Lung (tissue), 17 donors: ENCODE measurements at places on chromosomes 12 and 14. TPM values are rescaled to one million over a fixed set of nuclear protein-coding genes. Genes with fewer than 3 reads are reported as not detected.
A peak's percentile ranks its signal among the peaks of the same experiment; 100 is the strongest.

- no peaks in the 10 kb centered on the region for H3K27me3 ChIP-seq
- DNase-seq = peak; percentile 86
- peaks cover 43% of the 10 kb centered on the region for H3K4me1 ChIP-seq
- no peak overlapping the region for H3K4me3 ChIP-seq
- H3K27ac ChIP-seq = peak overlapping the region; percentile 84
These were observed 197.2 kb upstream of the PLEKHG7 start for GRCh38 chr12:92505254-92506231.

DNA sequence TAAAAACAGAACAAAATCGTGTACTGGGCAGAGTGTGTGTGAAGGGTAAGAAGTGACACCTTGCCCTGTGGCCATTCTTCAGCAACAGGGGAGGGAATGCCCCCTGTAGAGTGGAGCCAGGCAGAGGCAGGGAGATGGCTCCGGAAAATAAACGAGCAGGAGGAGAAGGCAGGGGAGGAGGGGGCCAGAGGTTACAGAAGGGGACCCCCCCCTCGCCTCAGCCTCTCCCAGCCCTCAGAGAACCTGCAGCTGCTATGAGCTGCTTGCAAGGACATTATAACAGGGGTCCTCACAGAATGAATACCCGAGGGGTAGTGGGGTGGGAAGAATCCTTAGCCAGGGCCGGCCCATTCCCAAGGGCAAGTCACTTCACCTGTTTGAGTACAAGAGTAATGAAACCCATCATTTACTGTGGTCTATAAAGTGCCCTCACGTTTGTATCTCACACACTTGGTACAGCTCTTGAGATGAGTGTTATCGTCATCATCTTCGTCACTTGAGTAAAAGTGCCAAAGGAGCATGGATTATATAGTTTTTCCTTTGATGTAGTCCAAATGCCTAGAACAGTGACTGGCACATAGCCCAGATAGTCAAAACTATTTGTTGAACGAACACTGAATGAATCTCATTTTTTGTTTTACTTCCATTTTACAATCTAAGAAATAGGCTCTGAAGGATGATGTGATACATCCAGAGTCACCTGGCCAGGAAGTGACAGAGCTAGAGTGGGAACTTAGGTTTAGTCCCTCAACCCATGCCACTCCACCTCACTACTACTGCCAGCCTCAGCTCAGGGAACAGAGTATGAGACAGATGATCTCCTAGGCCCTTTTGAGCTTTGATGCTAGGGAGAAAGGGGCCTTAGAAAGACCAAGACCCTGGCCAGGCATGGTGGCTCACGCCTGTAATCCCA is 14.5 kb downstream of the SCNN1A start:
- H3K4me3 ChIP-seq = no peak overlapping the region
- H3K27ac ChIP-seq = peak overlapping the region; percentile 91
- H3K27me3 ChIP-seq = no peaks in the 10 kb centered on the region

GRCh38 chr14:89933002-89933401 is 21.5 kb downstream of the EFCAB11 start:
- H3K36me3 ChIP-seq = no peaks in the 10 kb centered on the region
- no peak overlapping the region for H3K27ac ChIP-seq
- no peaks in the 10 kb centered on the region for H3K27me3 ChIP-seq
- no peaks in the 10 kb centered on the region for H3K4me1 ChIP-seq
- no peak overlapping the region for H3K4me3 ChIP-seq

DNA sequence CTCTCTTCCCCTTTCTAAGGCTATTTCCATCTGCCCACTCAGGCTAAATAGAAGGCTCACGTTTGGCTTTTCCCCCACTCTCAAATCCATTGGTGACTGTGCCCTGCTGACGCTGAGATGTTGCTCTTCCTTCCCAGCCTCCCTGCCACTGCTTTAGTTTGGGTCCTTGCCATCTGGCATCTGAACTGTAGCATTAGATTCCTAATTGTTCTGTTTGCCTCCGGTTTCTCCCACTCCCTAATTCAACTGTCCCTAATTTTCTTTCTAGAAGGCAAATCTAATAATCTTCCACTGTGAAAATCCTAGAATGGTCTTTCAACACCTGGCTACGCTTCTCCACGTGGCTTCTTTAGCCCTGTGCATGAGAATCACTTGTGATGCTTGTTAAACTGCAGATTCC is 37.6 kb upstream of the SMOC1 start:
- H3K36me3 ChIP-seq = no peaks in the 10 kb centered on the region
- no peaks in the 10 kb centered on the region for H3K27me3 ChIP-seq

DNA sequence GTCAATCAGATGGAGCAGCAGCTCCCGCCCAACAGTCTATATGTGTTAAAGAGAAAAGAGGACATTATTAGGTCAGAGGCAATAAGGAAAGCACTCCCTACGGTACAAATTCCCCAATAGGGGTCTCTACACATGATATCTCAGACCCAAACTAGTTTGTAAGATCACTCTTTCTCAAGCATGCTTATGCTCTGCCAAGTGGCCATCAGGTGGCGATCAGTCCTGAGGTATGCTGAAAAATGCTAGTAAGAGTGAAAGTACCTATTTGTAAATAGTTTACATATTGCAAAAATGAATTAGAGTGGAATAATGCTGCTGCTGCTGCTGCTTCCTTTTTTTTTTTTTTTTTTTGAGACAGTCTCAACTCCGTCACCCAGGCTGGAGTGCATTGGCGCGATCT is 61.0 kb downstream of the CPM start:
- no peak for DNase-seq
- H3K4me3 ChIP-seq = no peak overlapping the region
- no peaks in the 10 kb centered on the region for H3K27me3 ChIP-seq
- no peaks in the 10 kb centered on the region for H3K36me3 ChIP-seq
- no peaks in the 10 kb centered on the region for H3K4me1 ChIP-seq
- H3K27ac ChIP-seq = no peak overlapping the region

GRCh38 chr14:60090864-60091519 is 731 bp upstream of the PCNX4 start:
- H3K27ac ChIP-seq = peak overlapping the region; percentile 92
- H3K27me3 ChIP-seq = no peaks in the 10 kb centered on the region
- no peaks in the 10 kb centered on the region for H3K36me3 ChIP-seq
- peak; percentile 96 for DNase-seq
- H3K4me3 ChIP-seq = peak overlapping the region; percentile 81

GRCh38 chr12:27180906-27181505 is 63.1 kb upstream of the STK38L start:
- DNase-seq = no peak
- no peak overlapping the region for H3K4me3 ChIP-seq
- H3K36me3 ChIP-seq = no peaks in the 10 kb centered on the region

DNA sequence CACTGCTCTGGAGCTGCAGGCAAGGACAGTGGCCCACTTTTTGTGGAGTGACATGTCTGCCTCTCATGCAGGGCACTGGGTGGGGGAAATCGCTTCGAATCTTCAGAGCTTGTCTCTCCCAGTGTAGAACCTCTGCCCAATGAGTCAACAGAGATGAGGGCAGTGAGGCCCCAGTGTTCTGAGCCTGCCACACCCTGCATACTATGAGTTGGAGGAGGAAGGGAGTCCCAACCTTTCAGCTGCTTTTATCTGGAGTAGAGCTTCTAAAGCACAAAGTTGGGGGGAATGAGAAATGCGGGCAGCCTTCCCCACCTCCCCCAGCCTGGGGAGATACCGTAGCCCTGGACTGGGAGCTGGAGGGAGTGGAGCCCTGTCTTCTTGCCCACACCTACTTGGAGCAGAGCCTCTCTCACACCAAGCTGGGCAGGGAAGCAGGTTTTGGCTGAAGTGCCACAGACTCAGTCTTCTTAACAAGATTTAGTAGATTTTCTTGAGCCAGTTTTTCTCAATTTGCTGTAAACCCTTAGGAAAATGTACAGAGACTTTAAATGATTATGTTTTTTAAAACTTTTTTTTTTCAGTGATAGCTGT is 159.1 kb downstream of the ADGRD1 start:
- H3K27me3 ChIP-seq = no peaks in the 10 kb centered on the region
- no peaks in the 10 kb centered on the region for H3K36me3 ChIP-seq
- H3K4me3 ChIP-seq = no peak overlapping the region
- H3K27ac ChIP-seq = no peak overlapping the region
- H3K4me1 ChIP-seq = no peaks in the 10 kb centered on the region
- DNase-seq = no peak

- no peak for DNase-seq
- no peak overlapping the region for H3K4me3 ChIP-seq
- H3K4me1 ChIP-seq = no peaks in the 10 kb centered on the region
- H3K36me3 ChIP-seq = peaks cover 2% of the 10 kb centered on the region
These were observed 18.5 kb downstream of the PPP2R5E start for GRCh38 chr14:63524537-63525155.

DNA sequence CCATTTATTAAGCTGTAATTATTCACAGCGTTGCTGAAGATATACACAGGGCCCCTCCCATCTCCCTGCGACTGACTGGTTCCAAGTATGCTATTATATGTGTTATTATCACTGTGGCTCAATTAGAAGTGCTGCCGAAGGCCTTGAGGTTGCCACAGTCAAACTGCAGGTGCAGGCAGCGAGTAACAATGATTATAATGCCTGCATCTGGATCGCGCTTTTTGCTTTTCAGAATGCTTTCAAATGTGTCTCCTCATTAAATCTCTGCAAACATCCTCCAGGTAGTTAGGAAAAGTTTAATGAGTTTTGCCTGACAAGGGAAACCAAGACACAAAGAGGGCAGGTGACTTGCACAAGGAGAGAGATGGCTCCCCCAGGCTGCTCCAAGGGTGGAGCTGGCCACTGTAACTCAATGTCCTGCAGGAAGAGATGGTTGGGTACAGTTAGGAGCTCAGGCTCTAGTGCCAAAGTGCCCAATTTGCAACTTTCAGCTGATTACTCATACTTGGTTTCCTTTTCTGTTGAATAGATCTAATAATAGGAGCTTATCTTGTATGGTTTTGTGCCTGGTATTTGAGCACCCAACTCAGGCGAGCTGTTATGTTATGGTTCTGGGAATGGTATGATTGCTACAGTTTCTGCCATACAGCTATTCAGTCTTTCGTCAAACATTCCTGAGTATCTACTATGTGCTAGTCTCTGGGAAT is 1.7 kb upstream of the SYNE3 start:
- no peak for DNase-seq
- H3K36me3 ChIP-seq = no peaks in the 10 kb centered on the region
- peak overlapping the region; percentile 51 for H3K27ac ChIP-seq
- peaks cover 10% of the 10 kb centered on the region for H3K27me3 ChIP-seq
- no peak overlapping the region for H3K4me3 ChIP-seq
- peaks cover 29% of the 10 kb centered on the region for H3K4me1 ChIP-seq

DNA sequence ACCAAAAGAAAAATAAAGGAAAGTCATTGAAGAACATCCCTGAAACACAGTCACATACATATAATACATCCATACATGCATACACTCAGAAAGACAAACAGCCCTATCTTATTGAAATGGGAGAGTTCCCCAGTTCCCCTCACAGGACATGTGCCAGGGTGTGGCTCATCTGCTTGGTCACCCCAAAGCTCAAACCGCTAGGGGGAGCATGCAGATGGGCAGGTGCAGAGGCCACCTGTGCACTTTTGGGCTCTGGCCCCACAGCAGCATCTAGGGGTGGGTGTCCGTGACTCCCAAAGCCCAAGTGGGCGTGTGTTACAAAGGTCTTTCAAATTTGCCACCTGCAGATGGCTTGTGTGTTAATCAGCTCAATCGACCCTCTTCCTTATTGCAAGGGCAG is 75.2 kb downstream of the CMAS start:
- H3K4me1 ChIP-seq = no peaks in the 10 kb centered on the region
- no peak for DNase-seq
- no peak overlapping the region for H3K27ac ChIP-seq
- H3K27me3 ChIP-seq = no peaks in the 10 kb centered on the region

GRCh38 chr14:52131640-52132320 is 62.9 kb upstream of the NID2 start:
- peak; percentile 97 for DNase-seq
- no peak overlapping the region for H3K27ac ChIP-seq
- no peak overlapping the region for H3K4me3 ChIP-seq
- peaks cover 3% of the 10 kb centered on the region for H3K4me1 ChIP-seq

- H3K4me3 ChIP-seq = no peak overlapping the region
- H3K27me3 ChIP-seq = no peaks in the 10 kb centered on the region
- no peak for DNase-seq
- peaks cover 8% of the 10 kb centered on the region for H3K4me1 ChIP-seq
These were observed 81.7 kb downstream of the TNFAIP2 start for GRCh38 chr14:103204852-103205540.

GRCh38 chr12:120855823-120856588 is 48.2 kb downstream of the SPPL3 start:
- H3K4me1 ChIP-seq = peaks cover 25% of the 10 kb centered on the region
- no peak for DNase-seq
- no peak overlapping the region for H3K27ac ChIP-seq

GRCh38 chr14:36503771-36504741 is 16.0 kb downstream of the NKX2-1 start:
- H3K36me3 ChIP-seq = no peaks in the 10 kb centered on the region
- peak overlapping the region; percentile 91 for H3K27ac ChIP-seq
- no peaks in the 10 kb centered on the region for H3K4me1 ChIP-seq
- no peak overlapping the region for H3K4me3 ChIP-seq
- H3K27me3 ChIP-seq = peaks cover 77% of the 10 kb centered on the region

DNA sequence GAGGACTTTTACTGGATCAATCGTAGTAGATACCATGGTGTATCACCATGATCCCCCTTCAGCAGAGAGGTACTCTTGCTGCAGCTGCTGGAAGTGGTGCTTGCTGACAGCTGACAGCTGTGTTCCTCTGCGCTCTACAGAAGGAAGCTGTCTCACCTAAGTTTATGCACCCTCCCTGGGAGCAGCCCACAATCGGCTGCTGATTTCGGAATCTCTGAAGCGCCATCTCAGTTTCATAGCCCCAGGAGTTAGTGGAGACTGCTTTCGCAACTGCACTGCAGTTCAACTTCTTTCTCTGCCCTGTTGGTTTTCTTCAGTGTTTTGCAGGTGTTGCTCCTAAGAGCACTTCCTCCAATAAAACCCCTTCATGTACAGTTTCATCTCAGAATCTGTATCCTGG is 237.9 kb downstream of the PAWR start:
- no peaks in the 10 kb centered on the region for H3K4me1 ChIP-seq
- H3K36me3 ChIP-seq = no peaks in the 10 kb centered on the region
- DNase-seq = no peak
- no peak overlapping the region for H3K27ac ChIP-seq
- no peaks in the 10 kb centered on the region for H3K27me3 ChIP-seq

GRCh38 chr12:69908203-69908602 is 83.2 kb downstream of the MYRFL start:
- peaks cover 8% of the 10 kb centered on the region for H3K4me1 ChIP-seq
- H3K36me3 ChIP-seq = no peaks in the 10 kb centered on the region
- no peak overlapping the region for H3K4me3 ChIP-seq
- DNase-seq = no peak
- H3K27ac ChIP-seq = no peak overlapping the region

GRCh38 chr12:94545935-94546771 is 86.5 kb upstream of the CEP83 start:
- no peaks in the 10 kb centered on the region for H3K36me3 ChIP-seq
- no peaks in the 10 kb centered on the region for H3K4me1 ChIP-seq
- no peak overlapping the region for H3K27ac ChIP-seq
- H3K4me3 ChIP-seq = no peak overlapping the region

Gene KLRC1
- total RNA-seq = 0.49 TPM

Gene PKP2
- 4.5 TPM for total RNA-seq

Gene CDC42BPB
- total RNA-seq = 97.9 TPM

Gene SMCO3
- 0.80 TPM for total RNA-seq

Gene RD3L
- total RNA-seq = not detected

Gene PIK3C2G
- 0.74 TPM for total RNA-seq

Gene DIO3
- 0.91 TPM for total RNA-seq

Gene RNASE3
- total RNA-seq = not detected

Gene FLVCR2
- 31.4 TPM for total RNA-seq

Gene NEK9
- total RNA-seq = 76.3 TPM

Gene CLEC4E
- total RNA-seq = 5.5 TPM

Gene ERBB3
- 191 TPM for total RNA-seq
